ENCODE measurements at places on chromosomes 2 and 18.

GRCh38 chr2:149132339-149132738 is 93.8 kb downstream of the LYPD6B start:
- H3K4me1 ChIP-seq = no peaks in the 10 kb centered on the region
- DNase-seq = no peak
- H3K36me3 ChIP-seq = no peaks in the 10 kb centered on the region
- H3K27me3 ChIP-seq = no peaks in the 10 kb centered on the region
- no peak overlapping the region for H3K4me3 ChIP-seq

GRCh38 chr18:78584459-78585022 is 395.1 kb upstream of the SALL3 start:
- no peak for DNase-seq
- H3K4me3 ChIP-seq = no peak overlapping the region
- H3K27ac ChIP-seq = no peak overlapping the region
- H3K4me1 ChIP-seq = no peaks in the 10 kb centered on the region

- no peak overlapping the region for H3K27ac ChIP-seq
- H3K27me3 ChIP-seq = no peaks in the 10 kb centered on the region
- no peaks in the 10 kb centered on the region for H3K4me1 ChIP-seq
Observed at GRCh38 chr2:168192839-168193616, 54.4 kb downstream of the STK39 start.

DNA sequence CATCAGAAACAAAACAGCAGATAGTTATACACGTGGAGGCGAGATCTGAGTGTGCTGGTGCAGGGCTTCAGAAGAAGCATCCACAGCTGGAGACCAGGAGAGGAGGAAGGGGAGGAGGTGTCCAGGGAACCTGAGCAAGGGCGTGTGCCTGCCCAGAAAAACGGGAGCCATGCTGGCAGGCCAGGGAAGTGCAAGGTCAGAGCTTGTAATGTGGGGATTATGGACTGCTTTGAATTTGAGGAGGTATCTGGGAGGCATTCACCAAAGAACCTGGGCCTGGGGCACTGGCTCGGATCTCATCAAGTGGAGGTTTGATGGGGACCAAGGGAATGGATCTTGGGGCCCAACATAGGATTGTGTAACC is 12.6 kb downstream of the PSD4 start:
- peaks cover 3% of the 10 kb centered on the region for H3K4me1 ChIP-seq
- H3K4me3 ChIP-seq = no peak overlapping the region
- no peak overlapping the region for H3K27ac ChIP-seq
- no peak for DNase-seq

GRCh38 chr2:106159866-106160785 is 34.0 kb downstream of the UXS1 start:
- H3K27ac ChIP-seq = no peak overlapping the region
- peaks cover 74% of the 10 kb centered on the region for H3K36me3 ChIP-seq
- no peaks in the 10 kb centered on the region for H3K27me3 ChIP-seq
- DNase-seq = no peak

DNA sequence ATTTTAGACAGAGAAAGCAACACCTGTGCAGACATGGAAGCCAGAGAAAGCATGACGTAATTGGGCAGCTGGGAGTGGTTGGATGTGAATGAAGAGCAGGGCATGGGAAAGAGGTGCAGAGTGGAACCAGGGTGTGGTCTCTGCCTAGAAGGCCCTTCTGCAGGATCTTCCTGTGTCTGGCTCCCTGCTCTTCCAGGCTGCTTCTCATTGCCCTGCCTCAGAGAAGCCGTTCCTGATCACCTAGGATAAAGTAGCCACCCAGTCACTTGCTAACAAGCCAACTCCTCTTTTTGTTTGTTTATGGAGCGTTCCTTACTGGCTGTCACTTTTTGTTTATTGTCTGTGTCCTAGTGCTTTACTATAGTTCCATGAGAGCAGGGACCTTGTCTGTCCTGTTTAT is 28.5 kb downstream of the GALNT1 start:
- no peak overlapping the region for H3K27ac ChIP-seq
- no peaks in the 10 kb centered on the region for H3K36me3 ChIP-seq
- no peak overlapping the region for H3K4me3 ChIP-seq
- 0 out of 3 replicates have a peak, but pooled peaks cover 2% of the 10 kb centered on the region for H3K4me1 ChIP-seq
- no peak for DNase-seq

DNA sequence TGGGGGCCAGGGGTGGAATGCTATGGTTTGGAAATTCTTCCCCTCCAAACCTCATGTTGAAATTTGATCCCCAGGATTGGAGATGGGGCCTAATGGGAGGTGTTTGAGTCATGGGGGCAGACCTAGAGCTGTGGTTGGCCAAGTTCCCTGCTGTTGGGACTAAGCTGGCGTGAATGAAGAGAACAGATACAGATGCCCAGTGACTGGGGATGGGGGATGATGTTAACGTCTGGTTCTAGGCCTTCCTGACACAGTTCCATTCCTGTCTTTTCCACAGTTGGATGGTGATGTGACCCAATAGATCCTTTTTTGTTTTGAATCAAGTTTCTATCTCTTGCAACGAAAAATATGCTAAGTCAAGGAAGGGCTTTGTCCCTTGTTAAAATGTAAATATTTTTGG is 23.7 kb downstream of the KLHL23 start:
- H3K36me3 ChIP-seq = no peaks in the 10 kb centered on the region
- H3K27ac ChIP-seq = no peak overlapping the region
- H3K4me1 ChIP-seq = no peaks in the 10 kb centered on the region
- no peaks in the 10 kb centered on the region for H3K27me3 ChIP-seq

- DNase-seq = no peak
- no peak overlapping the region for H3K4me3 ChIP-seq
- H3K4me1 ChIP-seq = no peaks in the 10 kb centered on the region
- H3K27ac ChIP-seq = no peak overlapping the region
- no peaks in the 10 kb centered on the region for H3K36me3 ChIP-seq
- no peaks in the 10 kb centered on the region for H3K27me3 ChIP-seq
Observed at GRCh38 chr18:69617888-69618287, 217.2 kb downstream of the DOK6 start.

DNA sequence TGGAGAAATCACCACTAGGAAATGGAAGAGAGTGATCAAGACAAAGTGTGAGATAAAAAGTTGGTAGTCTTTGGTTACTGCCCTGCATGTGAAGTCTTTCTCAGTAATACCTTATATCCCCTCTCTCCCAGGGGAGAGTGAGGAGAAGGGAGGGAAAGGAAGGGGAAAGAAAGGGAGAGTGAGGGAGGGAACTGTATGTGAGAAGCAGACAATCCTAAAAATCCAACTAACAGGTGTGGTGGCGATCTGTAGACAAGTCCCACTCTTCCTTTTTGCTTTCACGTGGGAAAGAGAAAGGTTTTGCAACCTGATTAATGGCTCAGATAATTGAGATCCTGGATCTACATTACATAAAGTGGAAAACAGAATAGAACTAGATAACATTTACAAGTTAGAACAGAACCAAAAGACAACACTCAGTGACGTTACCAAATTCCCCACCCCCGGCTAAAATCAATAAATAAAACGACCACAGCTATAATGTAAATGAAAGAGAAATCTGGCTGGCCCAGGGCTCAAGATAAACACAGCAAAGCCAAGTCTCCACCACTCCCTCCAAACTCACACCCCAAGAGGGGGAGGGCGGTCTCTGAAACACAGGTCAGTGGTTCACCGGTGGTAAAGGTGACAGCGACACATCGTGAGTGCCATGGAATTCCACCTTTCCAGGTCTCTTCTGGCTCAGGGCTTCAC is 10.0 kb upstream of the APCDD1 start:
- H3K4me1 ChIP-seq = no peaks in the 10 kb centered on the region
- H3K27me3 ChIP-seq = peaks cover 32% of the 10 kb centered on the region
- DNase-seq = no peak
- H3K36me3 ChIP-seq = no peaks in the 10 kb centered on the region
- no peak overlapping the region for H3K27ac ChIP-seq

GRCh38 chr2:101398116-101398821 is 11.0 kb upstream of the CREG2 start:
- no peak overlapping the region for H3K27ac ChIP-seq
- H3K4me3 ChIP-seq = no peak overlapping the region
- DNase-seq = no peak
- no peaks in the 10 kb centered on the region for H3K36me3 ChIP-seq

DNA sequence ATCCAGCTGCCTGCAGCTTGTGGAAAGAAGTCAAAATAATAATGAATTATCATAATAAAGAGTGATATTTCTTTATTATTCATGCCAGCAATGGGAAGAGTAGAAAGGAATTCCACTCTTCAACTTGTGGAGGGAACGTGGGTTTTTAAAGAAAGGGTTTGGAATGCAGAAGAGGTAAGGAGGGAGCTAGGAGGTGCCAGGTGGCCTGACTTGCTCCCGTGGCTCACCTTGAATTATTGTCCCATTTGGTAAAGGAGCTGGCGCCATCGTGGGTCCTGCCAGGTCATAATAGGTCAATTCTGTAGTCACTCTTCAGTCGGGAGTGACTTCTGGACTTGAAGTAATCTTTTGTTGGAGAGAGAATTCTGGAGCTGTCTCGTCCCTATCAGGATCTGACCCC is 95.2 kb upstream of the BARD1 start:
- no peak overlapping the region for H3K4me3 ChIP-seq
- H3K27me3 ChIP-seq = no peaks in the 10 kb centered on the region
- H3K27ac ChIP-seq = no peak overlapping the region
- H3K4me1 ChIP-seq = no peaks in the 10 kb centered on the region
- no peaks in the 10 kb centered on the region for H3K36me3 ChIP-seq
- DNase-seq = no peak

DNA sequence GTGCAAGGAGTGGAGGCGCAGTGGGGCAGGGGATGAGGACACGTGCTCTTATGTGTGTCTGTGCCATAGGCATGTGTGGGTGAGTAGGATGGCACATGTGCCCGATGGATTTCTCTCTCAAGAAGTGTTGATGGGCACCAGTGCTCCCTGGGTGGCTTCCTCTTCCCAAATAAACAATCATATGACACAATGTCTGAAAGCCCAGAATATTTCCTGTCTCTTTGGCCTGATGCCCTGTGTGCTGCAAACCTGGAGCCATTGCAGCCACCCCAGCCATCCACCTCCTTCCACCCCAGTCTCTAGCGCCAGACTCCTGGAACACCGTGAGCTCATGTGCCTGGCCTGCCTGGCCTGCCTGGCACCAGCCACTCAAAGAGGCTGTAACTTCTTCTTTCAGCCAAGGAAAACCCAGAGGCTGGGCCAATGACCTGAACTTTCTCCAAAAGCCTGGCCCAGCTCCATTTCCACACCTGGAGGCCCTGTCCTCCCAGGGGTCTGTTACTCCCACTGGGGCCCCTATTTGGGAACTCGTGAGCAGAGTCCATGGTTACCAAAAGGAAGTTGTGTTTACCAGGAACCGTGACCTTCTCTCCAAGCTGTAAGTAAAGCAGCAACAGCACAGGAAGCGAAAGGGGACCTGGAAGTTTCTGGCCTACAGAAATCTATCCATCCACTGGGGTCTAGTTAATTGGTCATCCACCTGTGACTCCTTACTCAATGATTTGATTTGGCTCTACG is 9.5 kb upstream of the ZBTB7C start:
- DNase-seq = no peak
- no peaks in the 10 kb centered on the region for H3K27me3 ChIP-seq
- no peak overlapping the region for H3K4me3 ChIP-seq
- H3K4me1 ChIP-seq = no peaks in the 10 kb centered on the region
- no peaks in the 10 kb centered on the region for H3K36me3 ChIP-seq

- no peak for DNase-seq
- no peaks in the 10 kb centered on the region for H3K4me1 ChIP-seq
- peaks cover 51% of the 10 kb centered on the region for H3K27me3 ChIP-seq
- H3K4me3 ChIP-seq = no peak overlapping the region
- H3K27ac ChIP-seq = no peak overlapping the region
Observed at GRCh38 chr2:46032161-46032813, 264.9 kb upstream of the EPAS1 start.

- no peak overlapping the region for H3K27ac ChIP-seq
- H3K4me1 ChIP-seq = no peaks in the 10 kb centered on the region
- DNase-seq = no peak
- H3K4me3 ChIP-seq = no peak overlapping the region
- no peaks in the 10 kb centered on the region for H3K27me3 ChIP-seq
- H3K36me3 ChIP-seq = no peaks in the 10 kb centered on the region
Observed at GRCh38 chr2:184579226-184579625, 19.1 kb upstream of the ZNF804A start.

- no peaks in the 10 kb centered on the region for H3K4me1 ChIP-seq
- no peak overlapping the region for H3K4me3 ChIP-seq
- H3K36me3 ChIP-seq = no peaks in the 10 kb centered on the region
Observed at GRCh38 chr18:7464245-7464966, 102.7 kb upstream of the PTPRM start.

GRCh38 chr2:156947261-156947660 is 310.2 kb upstream of the GALNT5 start:
- no peak overlapping the region for H3K4me3 ChIP-seq
- DNase-seq = no peak
- no peaks in the 10 kb centered on the region for H3K36me3 ChIP-seq
- H3K27ac ChIP-seq = no peak overlapping the region

DNA sequence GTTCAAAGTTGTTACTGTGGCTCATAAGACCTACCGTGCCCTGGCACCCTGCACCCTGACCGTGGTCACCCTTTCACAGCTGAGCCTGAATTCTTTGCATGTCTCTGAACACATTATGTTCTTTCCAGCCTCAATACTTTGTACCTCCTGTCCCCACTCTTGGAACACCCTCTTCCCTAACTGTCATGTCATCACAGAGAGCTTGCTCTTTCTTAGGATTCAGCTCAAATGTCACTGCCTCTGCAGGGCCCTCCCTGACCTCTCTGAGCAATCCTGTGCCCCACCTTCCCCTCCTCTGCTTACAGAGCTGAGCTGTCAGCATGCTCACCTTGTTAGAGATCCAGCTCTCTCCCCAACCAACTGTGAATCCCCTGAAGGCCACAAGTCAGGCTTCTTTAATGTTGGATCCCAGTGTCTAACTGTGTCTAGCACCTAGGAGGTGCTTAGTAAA is 15.0 kb downstream of the PRKAG3 start:
- no peaks in the 10 kb centered on the region for H3K4me1 ChIP-seq
- no peak overlapping the region for H3K4me3 ChIP-seq
- H3K36me3 ChIP-seq = no peaks in the 10 kb centered on the region

- H3K4me3 ChIP-seq = no peak overlapping the region
- no peak overlapping the region for H3K27ac ChIP-seq
- no peak for DNase-seq
- H3K4me1 ChIP-seq = peaks cover 15% of the 10 kb centered on the region
- H3K36me3 ChIP-seq = no peaks in the 10 kb centered on the region
Observed at GRCh38 chr2:62344472-62344871, 148.6 kb downstream of the B3GNT2 start.

DNA sequence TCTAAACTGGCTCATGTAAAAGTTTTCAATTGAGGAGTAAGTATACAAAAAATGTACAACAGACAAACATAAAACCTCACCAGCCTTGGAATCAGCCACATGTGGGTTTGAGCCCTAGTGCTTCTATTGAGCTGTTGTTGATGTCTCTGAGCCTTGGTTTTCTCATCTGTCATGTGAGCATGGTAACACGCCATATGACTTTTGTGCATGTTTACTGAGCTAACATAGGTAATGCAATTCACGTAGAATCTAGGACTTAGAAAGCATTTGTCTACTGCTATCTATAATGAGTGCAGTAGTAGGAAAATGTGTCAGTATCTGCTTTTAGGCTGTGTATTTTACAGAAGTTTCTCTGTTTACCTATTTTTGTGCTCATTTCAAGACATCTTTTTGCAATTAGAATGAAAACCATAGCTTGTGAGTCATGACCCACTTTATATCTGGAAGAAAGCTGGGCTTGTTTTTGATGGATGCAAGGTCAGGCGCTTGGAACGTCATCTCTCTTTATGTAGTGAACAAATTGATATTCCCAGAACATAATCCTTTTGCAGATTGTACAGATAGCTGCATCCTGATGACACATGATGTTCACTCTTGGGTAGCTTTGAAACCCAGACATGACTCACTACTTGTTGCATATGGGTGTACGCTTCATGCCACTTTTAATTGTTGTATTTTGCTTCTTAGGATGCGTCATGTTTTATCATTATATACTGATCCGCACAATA is 94.3 kb downstream of the RNF144A start:
- no peaks in the 10 kb centered on the region for H3K27me3 ChIP-seq
- no peak overlapping the region for H3K4me3 ChIP-seq
- H3K4me1 ChIP-seq = peaks cover 14% of the 10 kb centered on the region
